ENCODE measurements at places on chromosomes 12 and 14.

- DNase-seq, result no peak
Measured at GRCh38 chr12:11633968-11634367, 15.5 kb upstream of the ETV6 start.

- DNase-seq, result no peak
Measured at GRCh38 chr14:61472011-61472672, 150.8 kb downstream of the PRKCH start.

- no peak for DNase-seq
Measured at GRCh38 chr12:121089031-121089812, 43.5 kb upstream of the P2RX7 start.

GRCh38 chr14:43591776-43592175, 915.3 kb downstream of the FSCB start:
- DNase-seq, result no peak

- no peak for DNase-seq
Measured at GRCh38 chr12:108699955-108700563, 31.3 kb downstream of the CORO1C start.

DNA sequence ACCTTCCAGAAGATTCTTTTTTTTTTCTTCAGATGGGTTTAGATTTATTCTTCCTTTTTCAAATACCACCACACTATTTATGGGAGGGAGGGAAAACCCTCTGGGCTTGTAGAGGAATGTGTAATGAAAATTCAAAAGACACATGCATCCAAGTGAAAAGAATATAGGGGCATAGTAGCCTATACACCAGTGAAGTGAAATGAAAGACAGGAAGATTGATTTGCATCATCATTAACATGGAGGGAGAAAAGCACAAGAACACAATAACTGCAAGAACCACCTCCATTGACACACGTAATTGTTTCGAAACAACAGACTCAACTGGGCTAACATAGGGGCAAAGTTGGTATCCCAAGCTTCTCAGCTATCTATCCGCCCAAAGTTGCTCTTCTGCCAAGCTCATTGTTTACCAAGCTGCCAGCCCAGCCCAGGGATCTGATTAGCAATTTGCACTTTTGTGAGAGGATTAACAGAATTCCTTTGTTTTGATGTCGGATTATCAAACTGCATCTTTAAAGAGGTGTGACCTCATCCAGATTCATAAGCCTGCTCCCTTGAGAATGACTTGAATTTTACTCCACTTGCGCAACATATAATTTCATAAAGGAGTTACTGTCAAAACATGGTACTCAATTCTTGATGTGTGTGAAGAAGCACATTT, 430.5 kb upstream of the SOX5 start:
- no peak for DNase-seq

GRCh38 chr14:21108791-21109190, 7.9 kb downstream of the TMEM253 start:
- no peak for DNase-seq

- DNase-seq, result no peak
Measured at GRCh38 chr12:64995816-64996215, 125.3 kb downstream of the WIF1 start.
